ENCODE measurements at places on chromosomes 5 and 9.
A peak's percentile ranks its signal among the peaks of the same experiment; 100 is the strongest.

- DNase-seq: no peak
Measured at GRCh38 chr5:61737301-61737963, 405.4 kb downstream of the ZSWIM6 start.

DNA sequence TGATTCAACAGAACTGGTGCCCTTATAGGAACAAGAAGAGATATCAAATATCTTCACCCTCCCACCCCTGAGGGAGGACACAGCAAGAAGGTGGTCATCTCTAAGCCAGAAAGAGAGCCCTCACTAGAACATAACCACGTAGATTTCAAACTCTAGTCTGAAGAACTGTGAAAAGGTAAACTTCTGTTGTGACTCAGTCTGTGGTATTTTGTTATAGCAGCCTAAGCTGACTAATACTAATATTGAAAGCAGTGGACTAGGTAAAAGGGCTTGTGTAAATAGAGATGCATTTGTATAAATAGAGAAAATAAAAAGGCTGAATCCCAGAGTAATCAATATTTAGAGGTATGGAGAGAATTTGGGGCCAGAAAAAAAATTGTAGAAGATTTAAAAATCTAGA, 157.6 kb upstream of the CCNH start:
- no peak for DNase-seq

DNA sequence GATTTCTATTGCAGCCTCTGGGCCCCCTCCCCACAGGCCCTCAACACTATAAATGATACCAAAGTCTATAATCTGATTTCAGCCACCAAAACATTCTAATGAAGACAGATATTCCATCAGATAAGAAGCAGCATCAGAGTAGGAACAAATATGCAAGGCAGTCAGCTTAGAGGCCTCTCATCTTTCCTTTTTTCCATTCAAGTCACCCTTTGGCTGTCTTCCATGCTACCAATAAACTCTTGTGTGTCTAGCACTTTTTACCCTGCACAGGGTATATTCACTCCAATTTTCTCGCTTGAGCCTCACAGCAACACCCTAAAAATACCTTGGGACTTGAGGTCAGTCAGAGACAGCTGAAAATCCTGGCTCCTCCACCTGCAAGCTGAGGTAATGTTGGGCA, 193.7 kb downstream of the BRINP1 start:
- DNase-seq: no peak

DNA sequence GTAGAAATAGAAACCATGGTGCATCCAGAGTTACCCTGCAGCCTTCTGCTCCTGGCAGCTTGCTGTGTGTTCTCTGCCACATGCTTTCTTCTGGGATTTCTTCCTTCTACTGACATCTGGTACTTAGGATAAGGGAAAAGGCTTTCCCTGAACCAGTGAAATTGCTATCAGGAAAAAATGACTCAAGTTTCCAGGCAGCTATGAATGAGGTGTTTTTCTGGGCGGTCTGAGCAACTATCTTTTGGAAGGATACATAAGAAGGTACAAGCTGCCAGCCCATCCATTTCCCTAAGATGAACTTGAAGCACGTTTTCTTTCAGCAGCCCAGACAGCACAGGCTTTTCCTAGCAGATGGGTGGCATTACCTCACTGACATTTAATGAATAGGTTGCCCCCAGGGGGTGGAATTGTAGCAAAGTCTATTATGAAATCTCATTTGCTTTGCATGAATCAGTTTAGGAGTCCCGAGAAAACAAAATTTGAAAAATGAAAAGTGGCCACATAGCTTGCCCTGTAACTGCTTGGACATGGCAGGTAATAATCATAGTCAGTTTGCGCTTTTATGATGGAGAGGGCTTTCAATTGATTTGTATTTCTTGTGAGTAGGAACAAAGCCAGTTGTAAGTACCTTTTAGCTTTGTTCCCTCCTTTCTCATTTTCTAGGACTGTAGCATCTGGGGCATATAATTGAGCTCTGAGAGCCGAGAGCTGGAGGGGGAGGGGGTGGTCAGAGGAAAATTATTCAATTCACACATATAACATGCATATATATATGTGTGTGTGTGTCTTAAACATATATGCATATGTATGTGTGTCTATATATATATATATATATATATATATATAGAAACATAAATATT, 108.5 kb downstream of the C9orf152 start:
- DNase-seq: no peak

GRCh38 chr5:93674138-93674537, 67.3 kb downstream of the POU5F2 start:
- DNase-seq: no peak

- DNase-seq: no peak
Measured at GRCh38 chr5:81817086-81817485, 66.2 kb upstream of the SSBP2 start.

- no peak for DNase-seq
Measured at GRCh38 chr5:14726066-14726838, 61.7 kb downstream of the OTULIN start.

DNA sequence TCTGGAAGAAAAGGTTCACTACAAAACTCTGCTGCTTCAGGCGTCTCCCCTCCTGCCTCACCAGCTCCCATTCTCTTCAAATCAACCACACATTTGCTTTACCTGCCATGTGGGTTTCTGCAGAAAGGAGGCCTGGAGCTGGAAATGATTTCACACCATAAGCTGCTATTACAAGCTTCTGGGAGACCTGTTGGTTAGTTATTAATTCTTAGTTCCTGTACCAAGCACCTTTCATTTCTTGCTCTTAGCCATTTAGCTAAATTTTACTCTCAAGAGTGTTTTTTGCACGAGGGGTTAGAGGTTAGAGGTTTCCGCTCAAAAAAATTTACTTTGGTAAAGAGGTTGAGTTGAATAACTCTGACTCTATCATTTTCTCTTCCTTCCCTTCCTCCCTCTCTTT, 70.3 kb downstream of the MAP1B start:
- no peak for DNase-seq

GRCh38 chr5:73942783-73943182, 316.8 kb downstream of the ARHGEF28 start:
- DNase-seq: no peak

GRCh38 chr5:179171251-179171815, 111.2 kb downstream of the ZNF354C start:
- DNase-seq: no peak

DNA sequence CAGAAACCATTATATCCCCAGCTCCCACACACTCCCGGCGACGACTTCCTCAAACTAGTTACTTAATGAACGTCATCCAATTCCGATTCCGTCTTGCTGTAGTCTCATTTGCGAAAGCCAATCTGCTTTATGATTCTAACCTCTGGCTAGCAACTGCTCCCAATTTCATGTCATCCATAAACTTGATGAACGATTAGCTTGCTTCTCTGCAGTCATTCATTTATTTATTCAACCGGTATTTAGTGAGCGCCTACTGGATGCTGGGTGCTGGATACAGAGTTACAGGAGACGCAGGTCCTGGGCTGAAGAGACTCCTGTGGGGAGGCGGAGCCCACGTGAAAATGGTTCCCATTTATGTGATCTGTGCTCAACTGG, 46.2 kb downstream of the TSPAN17 start:
- no peak for DNase-seq

GRCh38 chr9:35882263-35882848, 12.2 kb upstream of the OR13J1 start:
- peak; percentile 88 for DNase-seq

DNA sequence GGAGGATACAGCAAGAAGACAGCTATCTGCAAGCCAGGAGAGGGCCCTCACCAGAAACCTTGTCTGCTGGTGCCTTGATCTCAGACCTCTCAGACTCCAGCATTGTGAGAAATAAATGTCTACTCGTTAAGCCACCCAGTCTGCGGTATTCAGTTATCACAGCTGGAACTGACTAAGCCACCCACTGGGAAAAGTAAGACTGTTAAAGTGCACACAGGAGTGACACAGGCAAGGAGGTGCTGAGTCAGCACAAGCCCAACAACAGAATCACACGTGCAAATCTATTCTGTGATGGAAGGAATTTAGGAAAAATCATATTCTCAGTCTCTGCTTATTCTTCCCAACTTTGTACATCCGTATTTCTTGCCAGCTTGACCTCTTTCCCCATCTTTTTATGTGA, 200.0 kb downstream of the NR2F1-AS1 start:
- no peak for DNase-seq

All from stimulated activated naive CD8-positive, alpha-beta T cell treated with anti-CD3 and anti-CD28 coated beads, Interleukin-15, Interleukin-2, amounts not matched to agents 100 U/mL and 50 U/mL, for 24 hours (primary cell).